Stimulated activated CD8-positive, alpha-beta memory T cell treated with anti-CD3 and anti-CD28 coated beads, Interleukin-12 subunit alpha, Interleukin-12 subunit beta, amount 100 ng/mL, for 4 hours (primary cell): ENCODE measurements at places on chromosomes 4 and X.

DNA sequence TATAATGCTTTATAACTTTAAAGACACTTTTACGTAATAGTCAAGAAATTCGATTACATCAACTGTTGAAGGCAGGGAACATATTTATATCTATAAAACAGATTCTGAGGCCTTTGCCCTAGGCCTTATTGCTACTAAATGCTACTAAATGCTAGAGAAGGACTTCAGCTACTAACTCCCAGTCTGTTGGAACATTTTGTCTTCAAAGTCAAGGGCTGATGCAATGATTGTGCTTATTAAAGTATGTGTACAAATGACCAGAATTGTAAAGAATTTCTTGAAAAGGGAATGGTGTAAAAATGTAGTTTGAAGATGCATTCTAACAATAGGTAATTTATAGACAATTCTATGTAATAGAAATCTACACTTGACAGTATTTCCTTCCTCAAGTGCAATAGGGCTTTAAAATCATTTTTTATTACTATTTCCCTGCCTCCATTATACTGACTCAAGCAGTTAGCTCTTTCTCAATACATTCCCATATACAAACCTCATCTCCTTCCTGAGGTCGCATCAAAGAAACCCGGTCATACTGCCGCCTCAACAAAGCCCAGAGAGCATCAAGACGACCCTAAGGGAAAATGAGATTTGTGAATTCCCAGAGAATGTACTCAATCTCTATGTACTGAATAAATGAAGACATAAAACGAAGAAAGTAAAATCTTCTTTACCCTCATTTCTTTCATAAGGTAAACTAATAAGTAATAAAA, 95.7 kb downstream of the ANTXR2 start:
- DNase-seq: no peak

- no peak for DNase-seq
Observed at GRCh38 chrX:12974305-12974795, 560 bp upstream of the TMSB4X start.

- no peak for DNase-seq
Observed at GRCh38 chr4:56003606-56004005, 54.9 kb downstream of the CEP135 start.

- no peak for DNase-seq
Observed at GRCh38 chr4:118557298-118557851, 127.8 kb upstream of the METTL14 start.

- no peak for DNase-seq
Observed at GRCh38 chr4:95524184-95524583, 24.6 kb downstream of the UNC5C start.

- no peak for DNase-seq
Observed at GRCh38 chr4:173717581-173717980, 187.6 kb upstream of the HAND2 start.

- no peak for DNase-seq
Observed at GRCh38 chrX:124033821-124034220, 72.3 kb downstream of the STAG2 start.

DNA sequence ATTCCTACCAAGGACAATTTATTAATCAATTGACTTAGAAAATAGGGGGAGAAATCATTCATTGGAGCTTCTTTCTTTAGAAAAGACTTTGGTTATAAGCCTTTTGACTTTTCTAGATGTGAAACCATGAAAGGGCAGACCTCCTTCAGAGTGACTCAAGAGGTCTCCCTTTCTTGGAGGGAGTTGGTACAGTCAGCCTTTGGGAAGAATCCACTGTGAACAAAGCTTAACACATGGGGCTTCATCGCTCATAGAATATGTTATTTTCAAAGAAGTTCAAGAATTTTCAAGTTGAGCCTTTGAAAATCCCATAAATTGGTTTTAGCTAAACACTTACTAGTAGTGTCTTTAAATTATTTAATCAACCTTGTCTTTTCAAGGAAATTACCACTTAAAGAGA, 28.0 kb downstream of the RIPPLY1 start:
- no peak for DNase-seq

GRCh38 chrX:154540897-154541535, 5.6 kb downstream of the G6PD start:
- DNase-seq: no peak

- no peak for DNase-seq
Observed at GRCh38 chr4:145177511-145177905, 2.9 kb downstream of the OTUD4 start.
